Spinal cord (tissue), 10 donors: ENCODE measurements at places on chromosomes 1 and 21. TPM values are rescaled to one million over a fixed set of nuclear protein-coding genes. Genes with fewer than 3 reads are reported as not detected.

The OR2T33 gene
- 0.41 TPM for polyA plus RNA-seq

DNA sequence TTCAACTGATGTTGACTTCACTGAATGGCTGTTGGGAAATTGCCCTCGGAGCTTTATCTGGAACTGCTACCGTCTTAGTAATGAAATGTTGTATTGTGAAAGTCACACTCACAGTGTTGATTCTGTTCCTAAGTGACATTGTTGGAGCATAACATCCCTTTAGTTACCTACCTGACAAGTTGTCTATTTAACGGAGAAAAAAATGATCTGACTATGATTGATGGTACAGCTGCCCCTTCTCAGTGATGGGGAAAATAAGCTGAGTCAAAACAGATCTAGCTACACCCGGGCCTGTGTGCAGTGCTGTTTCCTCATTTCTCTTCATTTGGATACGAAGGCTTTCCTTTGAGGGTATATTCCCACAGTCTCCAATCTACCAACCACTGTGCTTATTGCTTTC is 472.3 kb upstream of the BRINP3 start:
- no peak overlapping the region for H3K27ac ChIP-seq
- H3K27me3 ChIP-seq, result no peaks in the 10 kb centered on the region
- no peaks in the 10 kb centered on the region for H3K36me3 ChIP-seq
- DNase-seq, result no peak
- H3K4me3 ChIP-seq, result no peak overlapping the region
- no peaks in the 10 kb centered on the region for H3K4me1 ChIP-seq

The S100A1 gene
- 19.0 TPM for polyA plus RNA-seq

- DNase-seq, result no peak
- no peaks in the 10 kb centered on the region for H3K36me3 ChIP-seq
- H3K4me1 ChIP-seq, result no peaks in the 10 kb centered on the region
- no peaks in the 10 kb centered on the region for H3K27me3 ChIP-seq
Observed at GRCh38 chr21:21165063-21165645, 166.9 kb downstream of the NCAM2 start.

The SLC25A33 gene
- polyA plus RNA-seq, result 7.8 TPM

The FCMR gene
- polyA plus RNA-seq, result 1.9 TPM

The ELK4 gene
- polyA plus RNA-seq, result 12.6 TPM

DNA sequence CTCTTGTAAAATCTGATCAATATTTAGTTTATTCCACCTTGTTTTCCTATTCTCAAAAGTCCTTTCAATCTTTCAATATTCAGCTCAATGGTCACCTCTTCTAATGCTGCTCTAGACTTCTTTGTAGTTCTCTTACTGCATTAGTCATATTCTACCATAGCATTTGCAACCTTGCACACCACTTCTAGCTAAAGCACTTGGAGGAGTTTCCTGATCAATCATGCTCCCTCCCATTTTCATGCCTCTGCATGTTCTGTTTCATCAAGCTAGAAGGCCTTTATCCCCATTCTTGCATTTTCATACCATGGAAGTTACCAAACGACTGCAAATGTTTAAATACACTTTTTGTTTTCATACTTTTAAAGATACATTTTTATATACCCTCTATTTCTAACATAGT is 72.1 kb downstream of the SLC5A9 start:
- no peak for DNase-seq
- H3K27me3 ChIP-seq, result no peaks in the 10 kb centered on the region
- no peaks in the 10 kb centered on the region for H3K4me1 ChIP-seq
- H3K36me3 ChIP-seq, result no peaks in the 10 kb centered on the region
- no peak overlapping the region for H3K27ac ChIP-seq

- H3K4me3 ChIP-seq, result no peak overlapping the region
- no peak for DNase-seq
- no peaks in the 10 kb centered on the region for H3K27me3 ChIP-seq
- peaks cover 15% of the 10 kb centered on the region for H3K4me1 ChIP-seq
Observed at GRCh38 chr1:30691480-30691879, 31.9 kb downstream of the MATN1 start.
